ENCODE measurements at places on chromosomes 13 and 19.

GRCh38 chr13:34430294-34430693 is 511.8 kb upstream of the NBEA start:
- no peak for DNase-seq

- no peak for DNase-seq
These were observed 7.8 kb downstream of the ANKLE1 start for GRCh38 chr19:17289489-17289888.

GRCh38 chr19:16285769-16286498 is 38.7 kb upstream of the KLF2 start:
- no peak for DNase-seq

- no peak for DNase-seq
These were observed 42.8 kb downstream of the ATP11A start for GRCh38 chr13:112732679-112733078.

- DNase-seq: no peak
These were observed 7.3 kb upstream of the C13orf46 start for GRCh38 chr13:113981194-113981605.

GRCh38 chr13:95704510-95704909 is 27.6 kb downstream of the DNAJC3 start:
- no peak for DNase-seq

DNA sequence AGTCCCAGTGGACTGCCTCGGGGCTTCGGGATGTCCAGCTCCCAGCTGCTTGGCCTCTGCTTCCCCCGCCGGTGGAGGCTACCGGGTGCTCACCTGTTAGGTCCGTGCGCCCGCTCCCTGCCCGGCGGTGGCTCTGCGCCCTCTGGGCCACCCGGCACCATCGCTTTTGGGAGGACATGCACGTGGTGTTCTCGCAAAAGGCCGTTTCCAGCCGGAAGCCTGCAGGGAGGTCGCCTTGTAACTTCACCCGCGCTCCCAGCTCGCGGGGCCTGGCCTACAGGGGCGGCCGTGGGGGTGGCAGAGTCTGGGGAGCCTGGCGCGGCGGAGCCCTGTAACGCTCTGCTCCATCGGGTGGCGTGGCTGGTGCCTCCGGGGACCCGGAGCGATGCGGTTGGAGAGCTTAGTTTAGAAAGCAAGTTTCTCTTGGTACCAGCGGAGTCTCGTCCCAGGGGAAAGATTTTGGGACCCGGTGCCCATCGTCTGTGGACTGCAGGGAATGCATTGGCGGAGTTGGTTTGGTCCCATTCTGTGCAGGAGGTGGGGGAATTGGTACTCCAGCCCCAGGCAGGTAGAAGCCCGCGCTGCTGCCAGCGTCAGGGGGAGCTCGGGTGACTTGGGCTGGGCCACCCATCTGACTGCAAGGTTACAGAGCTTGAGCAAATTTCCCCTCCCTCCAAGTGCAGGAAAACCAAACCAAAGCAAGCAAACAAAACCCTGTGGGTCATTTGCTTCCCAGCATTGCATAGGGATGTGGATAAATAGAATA is 673 bp downstream of the SPATA13 start:
- DNase-seq: no peak

GRCh38 chr19:41872775-41873647 is 4.1 kb upstream of the CD79A start:
- DNase-seq: no peak
